ENCODE measurements at places on chromosomes 6 and 20.

DNA sequence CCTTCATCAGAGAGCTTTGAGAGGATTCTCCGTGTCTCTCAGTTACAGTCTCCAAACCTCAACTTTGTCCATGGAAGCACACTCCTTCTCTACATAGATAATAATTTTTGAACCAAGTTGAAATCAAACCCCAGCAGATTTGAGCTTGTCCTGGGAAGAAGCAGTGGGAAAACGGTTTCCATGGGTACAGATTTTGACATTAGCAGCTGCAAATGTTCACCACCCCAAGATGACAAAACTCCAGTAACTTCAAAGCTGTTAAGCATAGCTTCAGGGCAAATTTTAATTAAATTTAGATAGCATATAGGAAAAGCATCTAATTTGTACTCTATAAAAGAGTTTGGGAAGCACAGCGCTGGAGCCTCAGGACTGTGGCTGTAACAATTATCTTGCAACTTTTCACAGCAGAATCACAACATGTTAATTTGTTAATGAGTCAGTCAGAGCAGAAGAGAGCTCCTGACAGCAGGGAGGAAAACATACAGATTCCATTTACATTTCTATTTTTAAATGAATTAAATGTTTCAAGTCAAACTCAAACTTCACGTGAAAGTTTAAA lies 240.7 kb downstream of the BMP7 start:
- no peak for DNase-seq

DNA sequence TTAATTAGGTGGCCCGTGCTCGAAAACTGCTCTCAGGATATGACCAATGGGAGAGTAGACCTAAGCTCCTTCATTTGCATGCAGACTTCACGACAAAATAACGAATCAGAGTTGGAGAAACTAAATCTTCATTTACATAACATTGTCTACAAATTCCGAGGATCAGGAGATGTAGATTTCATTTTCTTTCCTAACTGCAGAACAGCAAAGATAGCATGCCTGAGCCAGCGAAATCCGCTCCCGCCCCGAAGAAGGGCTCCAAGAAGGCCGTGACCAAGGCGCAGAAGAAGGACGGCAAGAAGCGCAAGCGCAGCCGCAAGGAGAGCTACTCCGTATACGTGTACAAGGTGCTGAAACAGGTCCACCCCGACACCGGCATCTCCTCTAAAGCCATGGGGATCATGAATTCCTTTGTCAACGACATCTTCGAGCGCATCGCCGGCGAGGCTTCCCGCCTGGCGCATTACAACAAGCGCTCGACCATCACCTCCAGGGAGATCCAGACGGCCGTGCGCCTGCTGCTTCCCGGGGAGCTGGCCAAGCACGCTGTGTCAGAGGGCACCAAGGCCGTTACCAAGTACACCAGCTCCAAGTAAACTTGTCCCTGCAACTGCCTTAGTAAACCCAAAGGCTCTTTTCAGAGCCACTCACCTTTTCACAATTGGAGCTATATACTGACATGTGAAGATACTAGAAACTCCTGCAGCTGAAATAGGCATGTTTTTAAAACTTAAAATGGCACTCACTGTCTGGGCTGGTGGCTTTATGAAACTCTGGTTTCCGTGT lies 96.5 kb downstream of the HFE start:
- DNase-seq, result peak; percentile 94

DNA sequence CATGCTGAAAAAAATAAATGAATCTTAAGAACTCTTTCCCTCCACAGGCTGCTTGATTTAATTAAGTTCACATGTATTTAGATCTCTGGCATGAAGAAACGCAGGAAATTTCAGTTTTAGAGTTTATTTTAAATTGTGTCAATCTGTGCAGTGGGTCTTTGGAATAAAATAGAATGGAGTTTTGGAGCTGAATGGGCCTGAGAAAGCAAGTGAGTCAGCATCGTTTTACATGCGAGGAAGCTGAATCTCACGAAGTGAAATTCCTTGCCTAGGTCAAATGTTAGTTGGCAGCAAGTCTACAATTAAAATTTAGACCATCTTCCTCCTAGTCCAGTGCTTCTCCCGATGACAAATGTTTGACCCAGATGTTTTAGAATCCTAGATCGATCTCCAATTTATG lies 22.4 kb downstream of the MAP7 start:
- DNase-seq, result peak; percentile 17

- DNase-seq, result no peak
Measured at GRCh38 chr6:13455552-13455966, 31.8 kb downstream of the GFOD1 start.

DNA sequence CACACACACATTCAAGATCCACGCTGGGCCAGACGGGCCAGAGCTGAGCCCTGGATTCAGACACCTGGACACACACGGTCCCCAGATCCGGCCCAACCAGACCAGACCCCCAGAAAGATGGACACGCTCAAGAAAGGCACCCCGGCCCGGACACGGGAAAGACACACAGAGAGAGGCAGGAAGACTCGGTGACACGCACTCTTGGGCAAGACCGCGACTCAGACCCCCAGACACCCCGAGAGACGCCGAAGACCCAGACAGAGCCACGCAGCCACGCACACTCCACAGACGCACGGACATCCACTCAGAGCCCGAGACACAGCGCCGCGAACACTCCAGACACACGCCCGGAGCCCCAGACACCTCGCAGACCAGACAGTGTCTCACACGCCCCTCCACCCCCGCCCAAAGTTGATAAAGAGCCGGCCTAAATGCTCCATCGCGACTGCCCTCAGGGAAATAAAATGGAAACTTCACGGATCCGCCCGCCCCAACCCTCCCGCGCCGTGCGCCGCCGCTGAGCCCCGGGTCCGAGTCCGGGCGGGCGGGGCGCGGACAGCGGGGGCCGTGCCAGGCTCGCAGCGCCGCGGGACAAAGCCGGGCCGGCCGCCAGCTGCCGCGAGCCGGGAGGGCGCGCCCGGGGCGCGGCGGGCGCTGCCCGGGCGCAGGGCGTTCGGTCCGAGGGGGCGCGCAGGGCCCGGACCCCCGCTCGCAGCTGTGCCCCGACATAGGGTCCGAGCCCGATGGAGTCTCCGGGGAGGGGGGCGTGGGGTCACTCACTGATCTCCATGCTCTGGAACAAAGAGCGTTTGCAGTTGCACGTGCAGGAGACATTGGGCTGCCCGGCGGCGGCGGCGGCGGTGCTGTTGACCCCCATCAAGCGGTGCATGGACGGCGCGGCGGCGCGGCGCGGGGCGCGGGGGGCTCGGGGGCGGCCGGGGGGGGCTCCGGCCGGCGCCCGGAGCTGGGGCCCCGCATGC lies 831 bp downstream of the PMEPA1 start:
- DNase-seq, result peak; percentile 29

DNA sequence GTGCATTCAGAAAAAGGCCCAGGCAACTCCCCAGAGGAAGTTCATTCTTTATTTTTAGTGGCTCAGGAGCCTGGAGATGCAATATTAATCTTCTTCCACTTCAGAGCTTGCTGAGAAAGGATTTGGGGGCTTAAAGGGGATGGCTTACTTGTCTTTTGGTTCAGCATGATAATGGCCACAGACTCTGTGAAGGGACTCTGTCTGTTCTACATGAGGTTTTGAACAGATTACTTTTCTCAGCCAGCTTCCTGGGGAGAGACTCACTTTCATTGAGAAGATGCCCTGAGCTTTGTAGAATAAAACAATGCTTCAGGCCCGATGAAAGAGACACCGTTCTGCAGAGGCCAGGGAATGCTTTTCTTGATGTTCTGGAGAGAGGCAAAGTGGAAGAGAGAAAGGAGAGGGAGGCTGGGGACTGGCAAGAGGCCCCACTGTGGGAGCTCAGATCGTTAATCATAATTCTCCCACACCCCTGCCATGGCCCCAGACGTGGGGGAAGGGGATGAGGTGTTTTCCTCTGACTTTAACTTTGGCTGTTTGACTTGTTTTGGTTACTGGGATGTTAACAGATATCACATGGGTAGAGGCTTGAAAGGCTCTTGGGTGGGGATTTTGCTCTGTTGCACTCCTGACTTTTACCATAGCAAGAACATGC lies 19.1 kb downstream of the SCP2D1 start:
- no peak for DNase-seq

GRCh38 chr20:36808317-36809257 lies 35.0 kb upstream of the DSN1 start:
- peak; percentile 81 for DNase-seq

DNA sequence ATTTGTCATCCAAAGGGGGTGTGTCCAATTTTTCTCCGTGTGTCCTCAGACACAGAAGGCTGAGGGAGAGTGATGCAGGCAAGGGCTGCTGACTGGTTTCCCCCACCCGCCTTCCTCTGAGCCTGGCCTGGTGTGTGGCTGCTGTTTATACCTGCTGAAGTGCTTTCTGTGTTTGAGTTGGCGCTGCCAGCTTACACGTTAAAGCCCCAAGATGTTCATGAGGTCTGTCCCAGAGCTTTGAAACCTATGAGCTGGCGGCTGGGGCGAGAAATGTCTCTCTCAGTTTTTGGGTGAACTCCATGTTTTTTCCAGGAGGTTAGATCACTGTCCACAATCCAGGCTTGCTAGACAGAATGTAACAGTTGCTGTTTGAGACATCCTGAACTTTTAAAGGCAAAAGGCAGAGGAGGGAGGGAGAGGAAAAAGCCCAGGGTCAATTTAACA lies 69.0 kb upstream of the CCN2 start:
- DNase-seq, result peak; percentile 39

DNA sequence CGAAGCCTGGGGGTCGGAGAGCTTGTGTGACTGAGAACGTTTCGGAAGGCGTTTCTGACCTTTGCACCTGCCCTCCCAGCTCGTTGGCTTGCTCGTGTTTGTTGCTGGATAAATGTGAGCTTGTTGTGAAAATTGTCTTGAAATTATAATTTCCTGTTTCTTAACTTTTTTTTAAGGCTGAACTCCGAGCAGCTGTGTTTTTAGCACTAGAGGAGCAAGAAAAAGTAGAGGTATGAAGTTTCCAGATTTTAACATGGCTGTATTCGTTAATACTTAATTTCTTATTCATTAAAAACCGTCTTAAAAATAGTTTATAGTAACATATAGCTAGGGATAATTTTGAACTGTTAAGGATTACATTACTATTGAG lies 672 bp downstream of the CEP43 start:
- no peak for DNase-seq

DNA sequence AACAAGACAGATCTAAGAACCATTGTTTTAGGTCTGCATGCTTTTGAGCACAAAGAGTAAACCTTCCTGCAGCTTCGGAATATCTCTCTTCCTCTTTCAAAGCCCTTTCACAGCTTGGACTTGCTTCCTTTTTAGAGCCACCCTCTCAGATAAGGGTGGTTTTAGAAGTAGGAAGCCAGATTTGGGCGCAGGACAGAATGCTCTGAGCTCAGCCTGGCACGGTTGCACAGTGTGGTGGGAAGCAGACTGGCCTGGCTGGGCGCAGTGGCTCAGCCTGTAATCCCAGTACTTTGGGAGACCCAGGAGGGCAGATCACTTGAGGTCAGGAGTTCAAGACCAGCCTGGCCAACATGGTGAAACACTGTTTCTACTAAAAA lies 35.6 kb upstream of the PNRC1 start:
- no peak for DNase-seq

DNA sequence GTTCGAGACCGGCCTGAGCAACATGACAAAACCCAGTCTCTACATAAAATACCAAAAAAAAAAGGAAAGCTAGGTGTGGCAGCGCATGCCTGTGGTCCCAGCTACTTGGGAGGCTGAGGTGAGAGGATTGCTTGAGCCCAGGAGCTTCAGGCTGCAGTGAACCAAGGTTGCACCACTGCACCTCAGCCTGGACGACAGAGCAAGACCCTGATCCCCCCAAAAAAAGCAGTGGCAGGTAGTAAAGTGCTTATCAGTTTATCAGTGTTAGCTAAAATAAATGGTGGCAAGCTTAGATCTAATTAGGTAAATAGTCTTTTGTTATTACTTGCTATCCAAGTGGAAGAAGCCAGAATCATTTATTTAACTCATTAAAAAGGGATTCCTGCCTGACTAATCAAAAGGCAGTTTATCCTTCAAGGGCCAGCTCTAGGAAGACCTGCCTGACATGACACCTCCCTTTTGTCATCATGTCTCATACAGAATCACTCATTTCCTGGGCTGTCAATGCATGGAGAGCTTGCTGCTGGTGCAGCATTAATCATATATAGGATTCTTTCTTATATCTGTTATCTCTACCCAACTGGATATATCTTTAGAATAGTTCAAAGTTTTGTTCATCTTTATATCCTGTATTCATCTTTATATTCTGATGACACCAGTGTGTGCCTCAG lies 9.6 kb downstream of the DSTN start:
- no peak for DNase-seq

DNA sequence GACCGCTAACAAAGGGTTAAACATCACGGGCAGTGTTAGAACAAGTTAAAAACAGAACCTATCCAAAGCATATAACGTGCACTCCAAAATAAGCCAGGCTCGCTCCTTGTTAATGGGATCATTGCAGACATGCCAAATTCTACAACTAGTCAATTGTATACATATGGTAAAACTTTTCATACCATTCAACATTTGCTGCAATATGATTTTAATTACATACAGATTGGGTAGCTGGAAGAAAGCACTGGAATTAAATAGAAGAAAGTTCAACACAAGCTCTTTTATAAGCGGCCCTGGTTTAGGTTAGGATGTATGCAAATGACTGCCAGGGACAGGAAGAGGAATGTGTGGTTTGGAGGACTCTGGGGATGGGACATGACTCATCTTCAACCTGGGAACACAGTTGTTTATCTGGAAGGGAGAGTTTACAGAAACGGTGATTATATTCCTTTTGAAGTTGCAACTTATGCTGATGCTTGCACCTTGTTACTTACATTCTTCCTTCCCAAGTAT lies 62.5 kb upstream of the TIAM2 start:
- DNase-seq, result peak; percentile 88

DNA sequence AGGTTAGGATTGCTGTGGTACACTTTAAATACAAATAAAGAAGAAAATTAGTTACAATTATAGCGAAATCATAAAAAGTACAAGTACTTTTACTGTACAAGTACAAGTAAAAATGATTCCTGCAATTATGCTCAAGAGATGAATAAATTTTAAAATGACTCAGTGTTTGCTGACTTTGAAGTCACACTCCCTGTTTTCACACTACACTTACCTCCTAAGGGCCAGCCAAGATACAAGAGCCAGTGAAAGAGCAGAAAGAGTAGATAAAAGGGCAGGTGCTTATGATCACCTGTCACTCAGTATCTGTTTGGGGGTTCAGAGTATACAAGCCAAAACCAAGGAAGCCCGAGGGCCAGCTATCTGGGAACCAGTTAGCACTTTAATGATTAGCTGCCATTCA lies 41.0 kb upstream of the COL21A1 start:
- no peak for DNase-seq

DNA sequence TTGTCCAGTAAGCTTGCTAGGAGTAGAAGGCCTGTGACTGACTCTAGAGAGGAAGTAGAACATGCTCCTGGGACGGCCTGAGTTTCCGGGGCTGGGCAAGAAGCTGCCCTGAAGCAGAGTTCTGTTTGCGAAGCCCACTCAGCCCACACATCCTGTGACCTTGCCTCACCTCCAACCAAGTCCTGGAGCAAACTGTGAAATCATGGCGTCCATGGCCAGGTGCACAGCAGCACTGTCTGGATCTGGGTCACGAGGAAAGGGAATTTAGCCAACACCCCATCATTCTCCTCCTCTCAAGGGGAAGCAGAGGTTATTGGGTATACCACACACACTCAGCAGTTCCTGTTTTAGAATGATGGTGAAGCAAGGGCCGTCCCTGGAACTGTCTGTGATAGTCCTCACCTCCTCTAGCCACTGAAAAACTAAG lies 87.5 kb downstream of the CRYBG1 start:
- no peak for DNase-seq

- DNase-seq, result no peak
Measured at GRCh38 chr6:128068119-128068479, 167.2 kb upstream of the THEMIS start.

GRCh38 chr6:17115251-17116116 lies 13.6 kb downstream of the STMND1 start:
- peak; percentile 94 for DNase-seq

- DNase-seq, result peak; percentile 26
Measured at GRCh38 chr6:136547336-136547735, 2.9 kb downstream of the MAP7 start.
